ENCODE measurements at places on chromosomes 12 and 14. TPM values are rescaled to one million over a fixed set of nuclear protein-coding genes. Genes with fewer than 3 reads are reported as not detected.
A peak's percentile ranks its signal among the peaks of the same experiment; 100 is the strongest.

GRCh38 chr12:3892631-3893030 is 19.4 kb upstream of the PARP11 start:
- no peak for DNase-seq

- no peak for DNase-seq
Measured at GRCh38 chr12:34219046-34219770, 196.9 kb downstream of the ALG10 start.

DNA sequence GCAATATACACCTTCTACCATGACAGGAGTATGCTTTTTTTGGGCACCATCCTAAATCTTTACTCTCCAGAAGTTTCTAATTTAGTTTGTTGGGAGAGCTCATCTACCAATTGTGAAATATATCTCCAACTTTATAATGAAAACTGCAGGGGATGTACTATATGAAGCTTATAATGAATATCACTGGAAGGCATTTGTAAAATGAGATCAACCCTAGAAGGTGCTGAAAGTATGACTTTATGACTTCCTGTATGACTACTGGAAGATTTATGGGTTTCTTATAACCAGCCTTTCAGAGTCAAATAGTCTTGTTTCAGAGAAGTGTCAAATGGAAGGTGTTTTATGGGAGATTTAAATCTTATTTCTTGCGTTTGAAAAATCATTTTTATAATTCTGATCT is 122.9 kb downstream of the MYRFL start:
- no peak for DNase-seq

Gene MGP
- total RNA-seq = 328 TPM

Gene SLC5A8
- under 0.01 TPM for total RNA-seq

DNA sequence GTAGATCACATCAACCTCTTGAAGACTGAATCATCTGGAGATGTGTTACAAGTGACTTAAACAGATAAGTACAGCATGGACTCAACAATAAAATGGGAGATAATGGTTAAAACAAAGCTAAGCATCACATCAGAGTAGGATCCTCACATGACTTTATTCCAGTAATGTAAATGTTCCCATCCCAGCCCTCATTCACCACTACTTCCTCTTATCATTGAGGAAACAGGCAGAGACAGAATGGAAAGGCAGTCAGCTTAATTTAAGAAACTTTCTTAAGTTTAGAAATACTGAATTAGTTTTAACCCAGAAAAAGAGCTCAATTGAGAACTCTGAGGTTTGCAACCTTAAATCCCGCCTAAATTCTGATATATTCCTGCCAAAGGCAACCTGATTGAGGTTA is 1.2 kb upstream of the ALG10 start:
- no peak for DNase-seq

GRCh38 chr12:5003025-5003666 is 40.5 kb upstream of the KCNA5 start:
- DNase-seq = peak; percentile 37

DNA sequence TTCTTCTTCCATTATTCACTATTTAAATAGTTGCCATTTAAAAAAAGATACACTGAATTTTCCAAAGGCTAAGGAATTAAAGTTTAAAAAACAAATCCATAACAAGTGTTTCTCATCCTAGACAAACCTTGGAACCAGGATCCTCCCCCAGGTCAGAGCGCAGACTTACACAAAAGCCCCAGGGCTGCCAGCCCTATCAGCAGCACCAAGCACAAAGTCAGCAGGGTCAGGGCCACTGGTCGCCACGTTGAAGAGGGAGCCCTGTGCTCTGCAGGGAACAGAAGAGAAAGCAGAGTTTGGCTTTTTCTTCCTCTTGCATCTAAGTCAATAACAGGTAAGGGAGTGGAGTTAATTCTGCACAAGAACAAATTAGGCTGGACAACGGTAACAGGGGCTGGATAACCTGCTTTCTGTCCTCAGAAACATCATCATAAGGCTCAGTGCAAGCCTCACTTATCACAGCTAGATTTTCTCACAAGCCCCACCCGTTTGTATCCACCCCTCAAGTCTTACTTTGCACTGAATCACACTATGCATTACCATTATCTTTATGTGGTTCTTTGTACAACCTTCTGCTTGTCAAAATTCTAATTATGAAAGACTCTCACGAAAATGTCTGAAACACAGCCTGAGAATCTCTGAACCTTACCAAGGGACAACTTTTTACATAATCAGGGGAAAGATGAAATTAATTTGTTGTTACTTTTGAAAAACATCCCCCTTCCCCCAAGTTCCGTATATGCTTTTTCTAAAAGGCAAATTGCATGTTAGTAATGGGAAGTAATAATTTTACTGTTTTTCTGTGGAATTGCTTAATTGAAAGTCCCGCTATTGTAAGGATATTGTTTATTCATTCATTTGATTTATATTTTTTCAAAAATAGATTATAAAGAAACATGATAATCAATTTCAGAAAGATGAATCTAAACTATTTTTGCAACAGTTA is 9.6 kb downstream of the CLEC1A start:
- no peak for DNase-seq

- no peak for DNase-seq
Measured at GRCh38 chr12:132099739-132100138, 44.4 kb downstream of the DDX51 start.

- DNase-seq = no peak
Measured at GRCh38 chr12:27607591-27607990, 83.6 kb downstream of the PPFIBP1 start.

GRCh38 chr12:48183091-48183875 is at the start of gene CCDC184:
CCDC184 (plus strand) TSS chr12:48183644; CDS start chr12:48184123, 479 bp downstream.
- peak; percentile 61 for DNase-seq

GRCh38 chr12:73235387-73235786 is 963.2 kb downstream of the TRHDE start:
- DNase-seq = no peak

- DNase-seq = no peak
Measured at GRCh38 chr12:80712866-80713265, 3.8 kb upstream of the MYF5 start.

Gene HOXC12
- total RNA-seq = not detected

Gene DNAJC22
- 0.51 TPM for total RNA-seq

DNA sequence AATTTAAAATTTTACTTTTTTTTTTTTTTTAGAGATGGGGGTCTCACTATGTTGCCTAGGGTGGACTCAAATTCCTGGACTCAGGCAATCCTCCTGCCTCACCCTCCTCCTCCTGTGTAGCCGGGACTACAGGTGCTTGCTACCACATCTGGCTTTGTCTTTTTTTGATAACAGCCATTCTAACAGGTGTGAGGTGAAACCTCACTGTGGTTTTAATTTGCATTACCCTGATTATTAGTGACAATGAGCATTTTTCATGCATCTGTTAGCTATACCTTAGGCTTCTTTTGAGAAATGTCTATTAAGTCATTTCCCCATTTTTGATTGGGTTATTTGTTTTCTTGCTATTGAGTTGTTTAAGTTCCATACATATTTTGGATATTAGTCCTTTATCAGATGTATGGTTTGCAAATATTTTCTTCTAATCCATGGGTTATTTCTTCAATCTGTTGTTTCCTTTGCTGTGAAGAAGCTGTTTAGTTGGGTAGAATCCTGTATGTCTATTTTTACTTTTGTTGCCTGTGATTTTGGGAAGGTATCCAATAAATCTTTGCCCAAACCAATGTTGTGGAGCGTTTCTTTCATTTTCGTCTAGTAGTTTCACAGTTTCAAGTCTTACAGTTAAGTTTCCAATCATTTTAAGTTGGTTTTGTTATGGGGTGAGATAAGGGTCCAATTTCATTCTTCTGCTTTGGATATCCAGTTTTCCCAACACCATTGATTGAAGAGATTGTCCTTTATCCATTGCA is 86.1 kb downstream of the MYF5 start:
- no peak for DNase-seq

GRCh38 chr14:54579621-54580020 is 12.7 kb downstream of the SAMD4A start:
- no peak for DNase-seq

GRCh38 chr14:59583755-59584154 is 7.1 kb upstream of the CCDC175 start:
- no peak for DNase-seq

DNA sequence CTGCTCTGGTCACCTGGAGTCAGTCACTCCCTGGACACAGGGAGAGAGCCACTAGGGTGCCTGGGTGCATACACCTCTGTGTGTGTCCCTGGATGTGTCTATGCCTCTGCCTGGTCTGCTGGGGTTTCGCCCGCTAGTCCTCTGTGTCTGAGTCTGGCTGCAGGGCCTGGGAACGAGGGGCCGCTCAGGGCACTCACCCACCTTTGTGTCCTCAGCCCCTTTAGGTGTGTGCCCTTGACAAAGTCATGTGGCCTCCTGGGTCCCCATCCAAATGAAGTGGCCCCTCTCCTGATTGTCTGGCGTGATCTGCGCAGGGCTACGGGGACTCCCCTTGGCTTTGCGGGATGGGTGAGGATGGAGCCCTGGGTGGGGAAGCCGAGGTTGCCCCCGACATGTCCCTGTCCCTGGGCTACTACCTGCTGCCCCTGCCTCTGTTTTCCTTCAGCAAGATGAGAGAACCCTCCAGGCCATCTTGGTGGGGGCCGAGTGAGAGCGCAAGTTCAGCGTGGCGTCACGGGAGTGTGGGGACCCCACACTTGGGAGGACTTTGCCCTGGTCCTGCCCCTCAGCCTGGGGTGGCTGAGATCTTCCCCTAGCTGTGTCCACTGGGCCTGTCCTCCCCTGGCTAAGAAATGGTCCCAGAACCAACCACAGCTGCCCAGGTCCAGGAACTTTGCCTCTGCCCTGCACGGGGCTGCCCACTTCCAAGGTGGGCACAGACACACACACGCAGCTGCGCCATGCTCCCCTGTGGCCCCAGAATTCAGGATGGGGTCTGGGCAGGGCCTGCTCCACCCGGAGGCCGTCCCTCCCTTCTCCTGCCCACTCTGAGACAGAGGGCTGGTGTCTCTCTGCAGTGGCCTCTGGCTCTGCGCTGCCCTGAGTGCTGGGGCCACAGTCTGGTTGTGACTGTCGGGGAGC is 2.7 kb upstream of the AHNAK2 start:
- no peak for DNase-seq

GRCh38 chr14:70934502-70935134 is 27.4 kb downstream of the PCNX1 start:
- peak; percentile 80 for DNase-seq

DNA sequence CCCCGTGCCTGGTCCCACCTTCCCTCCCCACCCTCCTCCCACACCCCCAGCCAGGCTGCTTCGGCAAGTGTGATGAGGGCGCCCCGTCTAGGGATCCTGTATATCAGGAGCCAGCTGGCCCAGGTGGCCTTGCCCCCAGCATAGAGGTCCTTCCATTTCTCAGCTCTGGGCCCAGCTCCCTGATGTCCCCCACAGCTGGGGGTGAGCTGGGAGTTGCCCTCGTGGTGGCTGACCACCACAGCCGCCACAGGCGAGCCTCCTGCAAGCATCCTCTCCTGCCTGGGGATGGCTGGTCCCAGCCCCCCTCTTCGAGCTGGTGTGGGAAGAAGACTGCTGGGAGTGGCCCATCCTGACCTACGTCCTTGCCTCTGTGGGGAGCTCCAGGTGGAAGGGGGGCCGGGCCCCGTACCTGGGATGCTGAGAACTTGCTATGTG is 7.4 kb downstream of the ASPG start:
- DNase-seq = no peak

DNA sequence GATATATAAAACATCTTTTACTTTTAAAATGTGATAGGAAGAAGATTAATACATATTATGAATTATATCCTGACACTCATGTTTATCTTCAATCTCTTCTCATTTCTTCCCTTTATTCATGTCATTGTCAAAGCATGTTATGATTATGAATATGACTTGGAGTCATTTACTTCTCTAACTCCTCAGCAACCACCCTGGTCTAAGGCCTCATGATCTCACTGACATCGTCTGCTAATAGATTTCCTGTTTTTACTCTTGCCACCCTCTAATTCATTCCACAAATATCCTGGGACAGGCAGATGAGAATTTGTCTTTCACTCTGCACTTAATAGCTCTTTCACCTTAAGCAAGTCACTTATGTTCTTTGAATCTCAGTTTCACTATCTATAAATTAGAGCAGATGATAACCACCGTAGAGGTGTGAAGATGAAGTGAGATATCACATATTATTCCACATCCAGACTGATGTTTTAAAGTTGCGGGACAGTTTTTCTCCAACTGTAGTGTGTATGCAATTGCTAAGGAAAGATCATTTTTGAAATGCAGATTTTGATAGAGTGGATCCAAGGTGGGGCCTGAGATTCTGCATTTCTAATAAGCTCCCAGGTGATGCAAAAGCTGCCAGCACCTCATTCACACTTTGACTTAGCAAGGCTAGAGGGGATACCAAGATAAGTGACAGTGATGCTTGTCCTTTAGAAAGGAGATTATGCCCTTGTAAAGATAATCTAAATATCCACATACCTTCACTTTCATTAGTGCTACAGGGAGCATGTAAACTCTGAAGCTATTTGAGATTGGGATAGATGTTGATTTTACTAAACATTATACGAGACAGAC is 3.3 kb upstream of the IAPP start:
- no peak for DNase-seq

Gene PTPN6
- total RNA-seq = 2.4 TPM

Gene GPR135
- total RNA-seq = 0.39 TPM

- no peak for DNase-seq
Measured at GRCh38 chr12:116806845-116807440, 68.8 kb downstream of the RNFT2 start.

DNA sequence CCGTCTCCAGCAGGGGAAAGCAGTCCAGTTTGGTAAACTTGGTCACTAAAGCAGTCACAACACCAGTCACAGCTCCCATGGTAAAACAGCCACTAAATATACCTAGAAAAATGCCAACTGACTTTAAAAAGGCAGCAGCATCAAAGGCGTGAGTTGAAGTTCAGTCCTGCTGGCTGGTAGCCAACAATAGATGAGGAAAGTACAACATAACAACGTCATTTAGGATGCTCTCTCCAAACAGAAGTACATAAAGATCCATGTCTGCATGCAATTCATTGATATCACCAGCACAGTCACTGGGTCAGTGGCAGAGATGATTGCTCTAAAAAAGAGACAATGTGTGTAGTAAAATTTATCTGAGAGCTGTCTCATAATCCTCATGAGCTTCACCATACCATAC is 59.3 kb upstream of the TMPO start:
- no peak for DNase-seq

DNA sequence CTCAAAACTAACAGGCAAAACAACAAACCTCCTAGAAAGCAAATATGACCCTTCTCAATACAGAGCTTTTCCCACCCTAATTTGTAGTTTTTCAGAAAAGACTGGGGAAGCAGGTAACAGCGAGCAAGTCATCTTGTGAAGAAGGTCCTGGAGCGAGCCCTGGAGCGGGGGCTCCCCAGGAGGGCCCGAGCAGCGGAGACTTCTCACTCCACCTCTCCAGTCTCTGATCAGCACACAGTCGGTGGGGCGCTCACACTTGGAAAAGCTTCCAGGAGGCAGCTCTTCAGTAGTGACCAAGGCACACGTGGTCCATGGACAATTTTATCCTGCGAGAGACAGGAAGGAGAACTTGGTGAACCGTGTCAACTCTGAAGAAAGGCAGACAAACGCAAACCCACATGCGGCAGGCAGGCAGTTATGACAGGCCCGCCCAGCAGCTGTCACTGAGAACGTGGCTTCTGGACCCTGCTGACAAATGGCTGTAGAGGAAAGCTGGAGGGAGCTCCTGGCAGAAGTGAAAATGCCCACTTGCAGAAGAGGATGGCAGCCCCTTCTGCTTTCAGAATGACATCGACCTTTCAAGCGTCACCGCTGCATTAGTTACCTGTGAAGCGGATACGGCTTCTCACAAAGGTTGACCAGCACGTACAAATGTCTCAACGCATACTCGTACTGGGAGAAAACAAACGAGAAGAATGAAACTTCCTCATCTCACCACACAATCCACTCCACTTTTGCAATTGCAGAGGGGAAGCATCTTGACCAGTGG is 44.2 kb downstream of the LGMN start:
- DNase-seq = no peak

- DNase-seq = no peak
Measured at GRCh38 chr12:26172539-26172938, 22.8 kb upstream of the SSPN start.

GRCh38 chr14:93061380-93062012 is 54.2 kb downstream of the ITPK1 start:
- DNase-seq = no peak
